ENCODE measurements at places on chromosomes 4 and X. TPM values are rescaled to one million over a fixed set of nuclear protein-coding genes. Genes with fewer than 3 reads are reported as not detected.

- H3K4me1 ChIP-seq: no peaks in the 10 kb centered on the region
- no peaks in the 10 kb centered on the region for H3K36me3 ChIP-seq
- H3K27me3 ChIP-seq: no peaks in the 10 kb centered on the region
- H3K27ac ChIP-seq: no peak within 1 kb of the TSS
Measured at GRCh38 chr4:141133146-141133998, at the start of gene RNF150. Gene RNF150 (minus strand): TSS chr4:141133469.

GRCh38 chr4:155759372-155760252 is 791 bp downstream of the GUCY1B1 start:
- no peaks in the 10 kb centered on the region for H3K27me3 ChIP-seq
- H3K4me3 ChIP-seq: peak overlapping the region; percentile 61
- H3K27ac ChIP-seq: peak overlapping the region; percentile 68
- H3K4me1 ChIP-seq: peaks cover 7% of the 10 kb centered on the region
- H3K36me3 ChIP-seq: no peaks in the 10 kb centered on the region

- H3K4me1 ChIP-seq: no peaks in the 10 kb centered on the region
- DNase-seq: no peak
- no peaks in the 10 kb centered on the region for H3K27me3 ChIP-seq
- no peak overlapping the region for H3K4me3 ChIP-seq
Measured at GRCh38 chrX:14776901-14777300, 96.0 kb downstream of the FANCB start.

DNA sequence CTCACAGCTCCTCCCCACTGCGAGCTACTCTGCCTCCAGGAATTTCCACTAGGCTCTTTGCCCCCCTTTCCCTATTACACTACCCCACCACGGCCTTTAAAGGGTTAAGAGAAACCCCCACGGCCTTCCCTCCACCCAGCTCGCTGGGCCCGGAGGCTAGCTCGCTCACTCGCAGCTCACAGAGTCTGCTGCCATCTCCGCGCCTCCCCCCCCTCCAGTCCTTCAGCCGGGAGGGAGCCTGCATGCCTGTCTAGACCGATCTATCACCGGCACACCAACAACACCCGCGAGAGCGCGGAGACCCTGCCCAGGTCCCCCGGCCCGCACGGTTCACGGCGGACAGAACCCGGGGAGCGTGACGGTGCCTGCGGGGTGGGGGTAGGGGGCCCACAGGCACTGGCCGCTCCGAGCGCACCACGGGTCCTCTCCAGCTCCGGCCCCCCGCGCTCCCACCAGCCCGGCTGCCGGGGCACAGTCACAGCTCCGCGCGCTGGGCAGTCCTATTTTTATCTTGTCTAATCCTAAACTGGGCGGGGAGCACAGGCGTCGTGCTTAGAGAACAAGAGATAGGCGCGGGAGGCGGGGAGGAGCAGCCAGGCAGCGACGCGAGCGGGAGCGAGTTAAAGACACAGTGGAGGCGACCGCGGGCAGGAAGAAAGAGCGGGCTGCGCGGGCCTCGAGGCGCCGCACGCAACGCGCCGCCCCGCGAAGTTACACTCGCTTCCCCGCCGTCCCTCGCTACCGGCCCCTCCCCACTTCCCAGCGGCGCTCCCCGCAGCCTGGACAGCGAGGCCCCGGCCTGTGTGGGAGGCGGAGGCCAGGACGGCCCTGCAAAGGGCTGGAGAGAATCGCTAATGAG is 3.5 kb downstream of the BCOR start:
- H3K4me1 ChIP-seq: no peaks in the 10 kb centered on the region
- peak overlapping the region; percentile 98 for H3K27ac ChIP-seq
- H3K27me3 ChIP-seq: no peaks in the 10 kb centered on the region
- H3K4me3 ChIP-seq: peak overlapping the region; percentile 72

GRCh38 chrX:20500171-20500865 is 233.6 kb upstream of the RPS6KA3 start:
- no peak overlapping the region for H3K4me3 ChIP-seq
- no peaks in the 10 kb centered on the region for H3K27me3 ChIP-seq
- H3K36me3 ChIP-seq: no peaks in the 10 kb centered on the region
- no peak overlapping the region for H3K27ac ChIP-seq

- H3K4me1 ChIP-seq: no peaks in the 10 kb centered on the region
- no peak for DNase-seq
- no peak overlapping the region for H3K27ac ChIP-seq
Measured at GRCh38 chr4:70365479-70365878, 4.9 kb downstream of the SMR3A start.

Gene MAGEA10
- not detected for total RNA-seq

Gene SPANXN4
- total RNA-seq: not detected

Gene AFM
- not detected for total RNA-seq

Gene GAGE13
- total RNA-seq: not detected

All from Peyer's patch (tissue), 4 donors.